Skeletal muscle cell (primary cell): ENCODE measurements at places on chromosomes 6 and 20.

DNA sequence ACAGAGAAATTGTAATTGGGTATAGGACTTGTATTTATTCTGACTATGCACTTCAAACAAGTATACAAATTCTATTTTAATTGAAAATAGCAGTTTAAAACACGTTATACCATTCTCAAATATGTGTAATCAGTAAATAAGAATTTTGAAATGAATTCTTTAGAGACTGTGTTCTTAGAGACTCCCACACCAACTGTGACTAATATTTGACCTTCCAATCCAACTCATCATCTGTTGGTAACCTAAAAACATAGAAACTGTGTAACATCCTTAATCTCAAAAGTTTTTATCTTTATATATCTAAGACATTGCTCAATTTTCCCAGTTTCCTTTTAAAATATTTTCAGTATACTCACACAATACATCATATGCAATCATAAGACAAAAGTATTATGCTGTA, 83.9 kb downstream of the KHDRBS2 start:
- DNase-seq: no peak

- peak; percentile 74 for DNase-seq
Measured at GRCh38 chr20:37992802-37993409, 40.4 kb downstream of the TTI1 start.

- peak; percentile 89 for DNase-seq
Measured at GRCh38 chr6:11197175-11197536, 35.3 kb downstream of the NEDD9 start.

DNA sequence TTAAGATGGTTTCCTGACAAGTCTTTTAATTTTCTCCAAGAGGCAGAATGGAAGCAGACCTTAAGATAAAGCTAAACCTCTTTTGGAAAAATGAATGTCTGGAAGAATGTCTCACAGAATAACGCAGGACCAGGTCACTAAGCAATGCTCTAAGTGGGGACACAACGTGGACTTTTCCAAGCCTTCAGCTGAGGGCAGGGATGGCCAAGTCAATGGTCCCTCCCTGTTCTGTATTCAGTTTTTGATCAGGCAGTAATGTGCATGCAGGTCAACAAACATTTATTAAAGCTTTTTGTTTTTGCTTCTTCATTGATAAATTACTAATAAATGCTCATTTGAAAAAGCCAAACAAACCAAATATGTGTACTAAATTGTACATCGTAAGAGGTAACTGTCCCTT, 2.0 kb upstream of the RNF182 start:
- DNase-seq: no peak

DNA sequence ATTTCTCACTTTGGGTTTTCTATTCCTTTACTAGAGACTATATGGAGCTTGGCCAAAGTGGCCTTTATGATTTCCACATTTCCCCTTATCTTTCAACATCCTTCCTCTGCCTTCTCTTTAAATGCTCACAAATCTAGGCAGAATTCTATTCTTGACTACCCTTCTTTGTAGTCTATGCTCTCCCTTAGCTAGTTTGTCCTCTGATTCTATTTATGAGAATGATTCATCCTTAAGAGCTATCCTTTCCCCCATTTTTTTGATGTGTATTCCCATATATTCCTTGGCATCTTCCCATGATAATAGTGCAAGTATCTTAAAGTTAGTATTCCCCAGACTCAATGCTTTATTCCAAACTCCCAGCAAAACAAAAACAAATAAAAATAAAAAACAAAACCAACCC, 53.1 kb downstream of the IL20RA start:
- no peak for DNase-seq

- DNase-seq: peak; percentile 90
Measured at GRCh38 chr20:13029687-13030375, 21.1 kb downstream of the SPTLC3 start.

- no peak for DNase-seq
Measured at GRCh38 chr6:72417759-72418158, 204.1 kb upstream of the KCNQ5 start.

DNA sequence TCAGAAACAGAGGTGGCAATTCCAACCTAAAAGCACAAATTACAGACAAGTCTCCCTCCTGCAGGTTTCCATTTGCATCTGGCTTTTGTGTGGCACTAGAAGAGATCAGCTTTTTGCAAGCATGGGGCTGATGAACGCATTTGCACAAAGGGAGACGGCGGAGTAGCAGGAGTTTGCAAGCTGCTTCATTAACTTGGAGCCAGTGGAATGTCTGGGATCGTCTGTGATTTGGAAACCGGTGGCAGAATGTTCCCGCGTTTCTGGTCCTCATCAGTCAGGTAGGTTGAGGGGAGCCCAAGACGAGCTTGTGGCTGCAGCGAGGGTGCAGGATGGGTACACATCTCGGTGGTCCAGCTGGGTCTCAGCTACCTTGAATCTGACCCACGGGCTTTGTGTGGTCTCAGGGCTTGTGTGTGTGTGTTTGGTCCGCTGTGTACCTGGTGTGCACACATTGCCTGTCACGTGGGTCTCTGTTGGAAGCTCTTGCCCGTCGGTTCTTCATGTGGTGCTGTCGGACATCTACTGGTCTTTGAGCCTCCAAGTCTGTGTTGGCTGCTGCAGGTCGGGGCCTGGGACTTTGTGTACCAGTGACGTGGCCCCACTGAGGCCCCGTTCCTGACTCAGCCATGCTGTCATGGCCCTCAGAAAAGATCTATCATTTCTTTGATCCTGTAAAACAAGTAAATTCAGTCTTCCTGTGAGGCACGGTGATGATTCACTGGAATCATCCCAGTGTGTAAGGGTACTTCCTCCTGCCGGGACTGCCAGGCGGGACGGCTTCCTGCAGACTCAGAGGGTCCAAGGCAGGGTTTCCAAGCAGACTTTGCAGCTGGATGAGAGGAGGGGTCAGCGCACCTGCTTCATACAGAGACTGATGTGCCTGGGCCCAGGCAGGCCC, 12.4 kb upstream of the MYT1 start:
- no peak for DNase-seq

- peak; percentile 40 for DNase-seq
Measured at GRCh38 chr20:14951707-14952418, 614.5 kb upstream of the FLRT3 start.

- peak; percentile 75 for DNase-seq
Measured at GRCh38 chr20:50379049-50379990, 130.9 kb upstream of the PTPN1 start.

GRCh38 chr6:129593233-129593564, 116.8 kb downstream of the ARHGAP18 start:
- no peak for DNase-seq

- no peak for DNase-seq
Measured at GRCh38 chr6:45377043-45377553, 636 bp downstream of the SUPT3H start.

GRCh38 chr6:46284475-46284874, 113.7 kb upstream of the ENPP5 start:
- DNase-seq: no peak

GRCh38 chr6:63888416-63888815, 252.8 kb downstream of the PHF3 start:
- DNase-seq: no peak

DNA sequence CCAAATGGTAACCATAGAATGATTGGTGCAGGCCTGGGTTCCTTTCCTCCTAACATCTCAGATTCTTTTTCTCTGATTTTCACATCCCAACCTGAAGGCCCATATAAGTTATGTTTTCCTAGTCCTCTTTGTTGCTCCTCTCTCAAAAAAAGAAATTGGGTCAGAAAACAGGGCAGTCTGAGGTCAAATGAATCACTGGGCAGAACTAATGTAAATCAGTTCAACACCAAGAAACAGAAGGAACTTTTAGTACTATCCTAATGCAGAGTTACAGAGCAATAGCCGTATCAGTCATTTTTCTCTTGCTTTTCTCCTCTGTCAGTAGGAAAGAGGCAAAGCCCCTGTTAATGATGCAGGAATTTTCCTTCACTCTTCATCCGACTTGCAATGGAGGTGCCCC, 11.0 kb upstream of the TPD52L1 start:
- DNase-seq: peak; percentile 54

DNA sequence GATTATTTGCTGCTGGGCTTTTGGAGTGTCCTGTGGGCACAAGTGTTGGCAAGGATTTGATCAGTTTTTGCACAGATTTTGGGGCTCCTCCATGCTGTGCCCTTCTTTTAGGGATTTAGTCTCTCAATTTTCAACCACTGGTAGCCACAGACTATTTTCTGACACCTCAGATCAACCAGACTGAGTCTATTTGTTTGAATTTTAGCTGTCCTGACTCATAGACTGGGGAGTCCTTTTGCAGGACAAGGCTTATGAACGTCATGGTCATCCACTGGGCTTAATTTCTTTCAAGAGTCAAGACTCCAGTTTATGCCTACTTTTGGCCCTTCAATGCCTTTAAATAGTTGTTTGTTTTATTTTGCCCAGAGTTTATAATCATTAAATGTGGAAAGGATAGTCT, 59.3 kb downstream of the BCKDHB start:
- no peak for DNase-seq

DNA sequence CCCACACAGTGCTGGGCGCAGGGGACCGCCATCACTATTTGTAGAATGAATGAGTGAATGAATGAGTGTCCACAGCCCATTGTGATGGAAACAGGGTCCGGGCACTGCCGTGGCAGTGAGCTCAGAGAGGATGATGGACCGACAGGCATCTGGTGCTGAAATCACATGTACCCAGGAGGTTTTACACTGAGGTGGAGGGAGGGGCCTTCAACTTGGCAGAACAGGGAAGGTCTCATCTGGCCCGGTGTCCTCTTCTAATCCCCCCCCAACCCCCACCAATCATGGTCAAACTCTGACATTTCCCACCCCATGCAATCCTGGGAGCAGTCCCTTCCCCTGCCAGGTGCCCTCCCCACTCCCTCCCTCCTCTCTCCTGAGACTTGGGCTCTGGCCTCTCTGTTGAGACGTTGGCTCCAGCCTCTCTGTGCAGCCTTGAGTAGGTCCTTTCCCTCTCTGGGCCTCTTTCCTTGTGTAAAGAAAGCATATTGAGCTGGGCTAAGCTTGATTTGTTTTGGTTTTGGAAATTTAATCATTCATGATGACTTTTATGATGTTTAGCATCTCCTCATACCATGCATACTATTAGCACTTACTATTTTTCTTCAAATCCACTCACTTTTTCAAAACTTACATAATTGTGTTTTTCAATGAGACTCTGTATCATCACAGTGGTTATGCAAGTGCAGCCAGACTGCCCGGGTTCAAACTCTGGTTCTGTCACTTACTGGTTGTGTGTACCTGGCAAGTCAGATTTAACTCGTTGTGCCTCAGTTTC, 10.8 kb downstream of the KIAA1755 start:
- no peak for DNase-seq

- DNase-seq: no peak
Measured at GRCh38 chr6:102149191-102149590, 755.7 kb downstream of the GRIK2 start.

DNA sequence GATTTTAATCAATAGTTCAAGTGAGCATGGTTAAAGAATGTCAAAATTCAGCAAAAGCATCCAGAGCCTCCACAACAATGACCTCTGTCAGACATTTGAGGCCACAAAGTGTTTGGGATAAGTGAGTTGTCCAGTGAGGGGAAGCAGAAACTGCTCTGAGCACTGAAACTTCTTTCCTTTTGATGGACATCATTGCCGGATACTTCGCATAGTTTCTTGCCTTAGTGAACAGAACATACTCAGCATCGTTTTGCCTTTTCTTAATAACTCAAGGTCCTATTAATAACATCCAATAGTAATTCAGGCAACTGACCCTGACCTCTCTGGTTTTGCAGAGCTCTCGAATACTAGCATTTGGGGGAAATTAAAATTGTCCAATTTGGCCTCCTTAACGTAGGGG, 78.6 kb downstream of the EDN3 start:
- no peak for DNase-seq

DNA sequence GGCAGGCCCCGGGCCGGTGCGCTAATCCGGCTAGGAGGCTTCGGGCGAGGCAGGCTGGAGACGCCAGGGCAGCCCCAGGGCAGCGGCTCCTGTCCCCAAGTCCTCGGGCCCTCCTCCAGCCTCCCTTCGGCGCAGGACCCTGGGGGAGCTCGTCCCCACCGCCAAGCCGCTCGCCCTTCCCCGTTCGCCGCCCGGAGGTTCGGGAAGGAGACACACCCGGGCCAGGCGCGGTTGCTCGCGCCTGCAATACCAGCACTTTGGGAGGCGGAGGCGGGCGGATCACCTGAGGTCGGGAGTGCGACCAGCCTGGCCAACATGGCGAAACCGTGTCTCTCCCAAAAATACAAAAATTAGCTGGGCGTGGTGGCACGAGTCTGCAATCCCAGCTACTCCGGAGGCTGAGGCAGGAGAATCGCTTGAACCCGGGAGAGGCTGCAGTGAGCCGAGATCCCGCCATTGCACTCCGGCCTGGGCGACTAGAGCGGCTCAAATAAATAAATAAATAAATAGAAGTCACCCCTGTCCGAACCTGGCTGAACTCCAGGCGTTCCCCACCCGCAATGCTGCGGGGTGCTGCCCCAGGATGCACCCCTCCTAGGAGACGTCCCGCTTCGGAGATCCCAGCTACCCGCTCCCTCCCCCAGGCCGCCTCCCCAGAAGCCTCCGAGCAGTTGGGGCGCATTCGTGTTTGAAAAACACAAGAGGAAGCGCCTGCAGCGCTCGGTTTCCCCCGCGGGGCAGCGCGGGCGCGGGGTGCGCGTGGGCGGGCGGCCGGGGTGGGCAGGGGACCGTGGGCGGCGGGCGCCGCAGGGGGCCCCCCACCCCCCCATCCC, 27.5 kb downstream of the SERPINB9 start:
- DNase-seq: no peak

- DNase-seq: no peak
Measured at GRCh38 chr20:35954907-35955251, 577 bp upstream of the SCAND1 start.

- no peak for DNase-seq
Measured at GRCh38 chr20:20229595-20229994, 138.3 kb upstream of the INSM1 start.

GRCh38 chr6:168464546-168464945, 23.6 kb downstream of the SMOC2 start:
- DNase-seq: no peak

DNA sequence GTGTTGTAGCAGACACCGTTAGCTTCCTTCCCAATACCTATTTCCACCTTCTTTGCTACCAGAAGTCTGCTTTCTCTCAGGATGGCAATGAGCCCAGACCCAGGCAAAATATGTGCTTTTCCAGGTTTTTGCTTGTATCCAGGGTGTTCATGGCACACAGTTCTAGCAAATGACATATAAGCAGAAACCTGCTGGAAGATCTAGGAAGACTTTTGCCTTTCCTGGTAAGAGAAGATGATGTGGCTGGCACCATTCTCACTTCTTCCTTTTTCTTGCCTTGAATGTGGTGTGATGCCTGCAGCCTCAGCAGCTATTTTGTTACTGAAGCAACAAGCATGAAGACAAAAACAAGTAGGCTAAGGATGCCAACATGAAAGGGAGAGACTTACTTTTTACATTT, 19.2 kb upstream of the TBC1D22B start:
- no peak for DNase-seq

GRCh38 chr6:150250826-150251225, 108.0 kb downstream of the PPP1R14C start:
- peak; percentile 55 for DNase-seq

- DNase-seq: no peak
Measured at GRCh38 chr6:106670236-106670635, 40.9 kb downstream of the QRSL1 start.

GRCh38 chr20:34876406-34877282, at the start of gene ACSS2:
Gene ACSS2 (plus strand): TSS chr20:34876612. CDS start chr20:34876646, 34 bp downstream.
- no peak for DNase-seq
